ENCODE measurements at places on chromosomes 3 and 15.

DNA sequence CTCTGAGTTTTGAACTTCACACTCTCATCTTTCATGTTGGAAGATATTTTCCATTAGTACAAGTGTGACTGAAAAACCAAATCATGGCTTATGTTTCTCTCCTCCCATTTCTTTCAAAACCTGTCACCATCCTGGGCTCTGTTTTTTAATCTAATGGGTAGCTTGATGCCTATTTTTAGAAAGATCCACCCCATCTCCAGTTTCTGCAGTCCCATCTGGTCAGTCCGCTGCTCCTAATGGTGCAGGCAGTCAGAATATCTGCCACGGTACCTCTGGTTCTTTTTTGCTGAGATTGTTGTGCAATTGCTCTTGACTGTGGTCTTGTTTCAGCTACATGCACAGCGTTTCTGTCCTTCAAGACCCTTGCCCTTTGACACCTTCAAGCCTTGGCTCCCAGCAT is 240.9 kb upstream of the CADM2 start:
- DNase-seq = no peak

- DNase-seq = no peak
Measured at GRCh38 chr15:56582785-56583184, 117.8 kb upstream of the MNS1 start.

DNA sequence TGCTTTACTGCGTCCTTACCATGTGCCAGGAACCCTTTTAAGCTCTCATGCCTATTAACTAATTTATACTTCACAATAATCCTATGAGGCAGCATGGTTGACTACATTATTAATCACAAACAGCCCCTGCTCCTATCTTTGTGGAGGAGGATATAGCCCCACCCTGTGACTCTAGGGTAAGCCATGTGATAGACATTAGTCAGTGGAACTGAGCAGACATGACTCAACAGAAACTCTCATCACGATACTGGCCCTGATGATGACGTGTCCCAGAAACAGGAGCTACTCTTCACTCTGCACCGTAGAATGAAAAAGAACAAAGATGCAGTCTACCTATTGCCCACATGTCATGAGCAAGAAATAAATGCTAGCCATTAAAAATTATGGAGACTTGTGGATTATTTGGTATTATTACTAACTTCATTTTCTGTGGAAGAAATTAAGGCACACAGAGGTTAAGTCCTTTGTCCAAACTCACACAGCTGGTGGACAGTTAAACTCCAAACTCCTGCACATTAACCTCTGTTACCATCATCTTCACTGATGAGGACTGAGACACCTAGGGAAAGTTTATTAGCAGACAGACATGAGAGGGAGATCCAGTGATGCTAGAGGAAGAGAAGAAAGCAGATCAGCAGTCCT is 51.2 kb downstream of the CFAP20DC start:
- no peak for DNase-seq

DNA sequence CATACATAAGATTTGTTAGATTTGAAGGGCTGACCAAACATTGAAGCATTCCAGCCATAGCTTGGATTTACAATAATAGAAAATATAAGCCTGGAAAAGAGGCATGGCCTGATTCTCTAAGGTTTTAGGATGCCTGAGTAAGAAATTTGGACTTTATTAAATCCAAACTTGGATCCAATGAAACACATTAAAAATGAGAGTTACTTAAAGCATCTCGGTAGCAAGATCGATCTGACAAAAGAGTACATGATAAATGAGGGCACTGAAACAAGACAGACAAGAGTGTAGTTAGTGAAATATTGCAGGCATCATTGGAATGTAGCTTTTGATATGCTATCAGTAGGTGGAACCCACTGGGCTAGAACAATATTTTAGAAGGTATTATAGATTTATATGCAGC is 855.7 kb upstream of the DPPA4 start:
- DNase-seq = no peak

GRCh38 chr15:74958320-74958907 is 1.8 kb upstream of the RPP25 start:
- no peak for DNase-seq

DNA sequence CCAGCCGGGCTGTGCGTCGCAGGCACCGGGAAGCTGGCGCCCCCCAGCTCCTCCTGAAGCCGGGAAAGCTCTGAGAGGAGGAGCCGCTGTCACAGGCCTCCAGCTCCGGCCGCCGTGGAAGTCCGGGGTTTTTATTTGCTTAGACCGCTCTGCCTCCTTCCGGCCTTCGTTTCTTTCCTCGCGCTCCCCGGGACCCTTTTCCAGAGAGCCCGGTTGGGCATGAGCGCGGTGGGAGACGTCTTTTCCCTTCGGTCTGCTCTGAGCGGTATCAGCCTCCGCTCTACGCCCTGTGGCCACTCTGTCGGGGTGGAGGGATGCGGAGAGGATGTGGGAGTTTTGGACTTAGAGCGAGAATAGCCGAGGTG is 559 bp downstream of the SENP5 start:
- DNase-seq = peak; percentile 15

- DNase-seq = no peak
Measured at GRCh38 chr15:40429068-40429710, 11.6 kb upstream of the BAHD1 start.

DNA sequence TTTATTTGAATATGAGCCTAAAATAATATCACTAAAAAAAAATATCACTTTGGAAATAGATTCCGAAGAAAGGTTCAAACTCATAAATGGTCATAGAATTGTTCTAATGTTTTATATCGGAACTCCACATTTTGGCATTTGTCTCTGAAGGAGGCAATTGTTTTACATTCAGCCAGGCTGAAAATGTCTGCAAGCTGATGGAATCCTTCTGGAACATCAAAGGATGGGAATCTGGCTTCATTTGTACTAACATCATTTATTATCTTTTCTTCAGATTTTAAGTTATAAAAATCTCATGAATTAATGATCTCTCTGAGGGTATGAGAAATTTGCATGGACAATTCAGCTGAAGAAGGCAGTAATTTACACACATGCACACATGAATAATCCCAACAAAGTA is 251.4 kb upstream of the RGMA start:
- no peak for DNase-seq

DNA sequence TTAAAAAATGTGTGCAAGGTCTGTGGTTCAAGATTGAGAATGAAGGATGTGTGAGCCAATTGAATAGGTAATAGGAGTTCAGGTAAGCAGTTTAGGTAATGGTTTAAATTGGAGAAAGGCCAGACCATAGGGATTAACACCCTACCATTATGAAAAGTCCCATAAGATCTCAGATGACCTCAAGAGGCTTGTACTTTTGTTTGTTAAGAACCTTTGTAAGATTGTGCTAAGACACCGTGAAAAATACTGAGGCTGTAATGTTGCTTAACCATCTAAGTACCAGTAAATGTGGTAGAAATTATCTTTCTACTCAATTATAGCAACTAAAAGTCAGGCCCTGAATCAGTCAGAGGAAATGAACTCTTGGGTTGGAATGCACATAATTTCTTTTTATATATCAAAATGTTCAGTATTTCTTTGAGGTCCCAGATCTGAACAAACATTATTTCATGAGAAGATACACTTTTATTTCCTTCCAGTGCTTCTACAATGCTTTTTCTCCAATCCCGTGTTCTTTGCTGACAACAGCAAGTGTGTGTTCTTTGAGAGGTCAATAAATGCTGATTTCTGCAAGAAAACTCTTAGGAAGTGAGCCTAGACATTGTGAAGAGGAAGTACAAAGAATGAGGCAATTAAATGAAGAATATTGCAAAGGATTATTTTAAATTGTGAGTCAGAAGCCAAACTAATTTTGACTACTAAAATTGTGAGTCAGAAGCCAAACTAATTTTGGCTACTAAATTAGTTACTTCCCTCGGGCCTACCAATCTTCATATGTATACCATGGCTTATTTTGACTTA is 66.4 kb downstream of the TCF12 start:
- no peak for DNase-seq

- DNase-seq = no peak
Measured at GRCh38 chr15:66611257-66612053, 45.7 kb upstream of the LCTL start.
